ENCODE measurements at places on chromosomes 3 and 15.

GRCh38 chr3:13543253-13543652 lies 5.7 kb upstream of the FBLN2 start:
- no peak for DNase-seq

DNA sequence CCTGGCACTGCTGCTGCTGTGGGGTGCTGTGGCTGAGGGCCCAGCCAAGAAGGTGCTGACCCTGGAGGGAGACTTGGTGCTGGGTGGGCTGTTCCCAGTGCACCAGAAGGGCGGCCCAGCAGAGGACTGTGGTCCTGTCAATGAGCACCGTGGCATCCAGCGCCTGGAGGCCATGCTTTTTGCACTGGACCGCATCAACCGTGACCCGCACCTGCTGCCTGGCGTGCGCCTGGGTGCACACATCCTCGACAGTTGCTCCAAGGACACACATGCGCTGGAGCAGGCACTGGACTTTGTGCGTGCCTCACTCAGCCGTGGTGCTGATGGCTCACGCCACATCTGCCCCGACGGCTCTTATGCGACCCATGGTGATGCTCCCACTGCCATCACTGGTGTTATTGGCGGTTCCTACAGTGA lies 2.1 kb downstream of the GRM2 start:
- DNase-seq, result no peak

GRCh38 chr3:117746066-117746465 lies 1036.5 kb downstream of the TUSC7 start:
- DNase-seq, result no peak

- DNase-seq, result no peak
Measured at GRCh38 chr3:128923576-128923975, 44.2 kb downstream of the ACAD9 start.

DNA sequence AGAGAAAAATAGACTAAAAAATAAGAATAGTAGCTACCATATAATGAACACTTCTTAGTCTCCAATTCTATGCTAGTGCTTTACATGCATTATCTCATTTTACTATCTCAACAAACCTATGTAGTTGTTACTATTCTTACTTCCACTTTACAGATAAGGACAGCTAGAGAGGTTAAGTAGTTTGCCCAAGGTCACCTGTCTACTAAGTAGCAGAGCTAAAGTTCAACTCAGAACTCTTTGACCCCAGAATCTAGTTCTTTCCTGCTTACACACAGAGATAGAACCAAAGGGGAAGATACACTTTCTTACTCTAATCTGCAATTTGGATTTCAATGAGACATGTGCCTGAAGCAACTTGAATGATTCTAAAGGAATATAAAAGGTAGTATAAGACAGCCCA lies 24.7 kb upstream of the SPRED1 start:
- DNase-seq, result no peak

DNA sequence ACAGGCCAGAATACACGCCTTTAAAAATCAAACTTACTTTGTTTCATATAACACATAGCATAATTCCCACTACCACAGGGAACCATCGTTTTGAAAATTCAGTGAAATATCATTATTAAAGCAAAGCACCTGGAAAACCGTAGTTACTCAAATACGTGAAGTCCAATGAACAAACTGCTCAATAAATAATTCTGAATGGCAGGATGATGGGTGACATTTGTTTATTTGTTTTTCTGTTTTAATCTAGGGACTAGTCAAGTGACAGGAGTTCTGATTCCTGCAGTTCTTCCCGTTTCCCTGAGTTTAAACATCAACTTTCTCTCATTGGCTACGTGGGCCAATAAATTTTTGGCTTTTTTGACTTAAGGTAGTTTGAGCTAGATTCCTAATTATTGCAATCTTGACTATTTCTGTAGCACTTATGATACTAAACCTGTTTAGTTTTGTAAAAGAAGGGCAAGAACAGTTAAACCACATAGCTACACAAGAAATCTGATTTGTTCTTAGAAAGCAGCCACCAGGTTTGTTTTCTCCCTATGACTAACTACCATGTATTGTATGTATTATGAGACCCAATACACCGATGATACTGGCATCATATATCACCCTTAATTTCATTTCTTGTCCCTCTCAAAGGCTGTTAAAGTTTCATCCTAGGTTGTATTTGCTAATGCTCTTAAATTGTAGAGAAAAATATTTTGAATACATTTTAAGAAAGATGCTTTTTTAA lies 411.2 kb downstream of the SHQ1 start:
- DNase-seq, result no peak

- no peak for DNase-seq
Measured at GRCh38 chr3:180467177-180467576, 134.8 kb upstream of the TTC14 start.

- DNase-seq, result no peak
Measured at GRCh38 chr3:127083778-127084397, 101.0 kb downstream of the PLXNA1 start.

- no peak for DNase-seq
Measured at GRCh38 chr15:24017470-24017869, 330.4 kb upstream of the NDN start.

DNA sequence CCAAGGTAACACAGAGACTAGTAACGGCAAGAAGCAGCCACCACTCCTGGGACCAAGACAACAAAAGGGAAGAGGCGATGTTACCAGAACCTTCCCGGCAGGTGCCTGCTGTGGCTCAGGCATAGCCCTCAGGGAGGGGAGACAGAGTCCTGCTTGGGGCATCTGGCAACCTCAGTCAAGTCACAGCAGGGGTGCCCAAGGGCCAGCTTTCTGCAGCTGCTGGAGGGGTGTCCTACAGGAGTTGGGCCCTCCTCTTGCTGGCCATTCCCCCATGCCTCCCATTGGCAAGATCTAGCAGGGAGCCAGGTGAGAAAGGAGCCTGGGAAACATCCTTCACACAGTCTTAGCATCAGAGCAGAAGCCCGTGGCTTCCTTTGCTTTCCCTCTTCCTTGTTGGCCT lies 197.3 kb upstream of the IL12A start:
- no peak for DNase-seq

DNA sequence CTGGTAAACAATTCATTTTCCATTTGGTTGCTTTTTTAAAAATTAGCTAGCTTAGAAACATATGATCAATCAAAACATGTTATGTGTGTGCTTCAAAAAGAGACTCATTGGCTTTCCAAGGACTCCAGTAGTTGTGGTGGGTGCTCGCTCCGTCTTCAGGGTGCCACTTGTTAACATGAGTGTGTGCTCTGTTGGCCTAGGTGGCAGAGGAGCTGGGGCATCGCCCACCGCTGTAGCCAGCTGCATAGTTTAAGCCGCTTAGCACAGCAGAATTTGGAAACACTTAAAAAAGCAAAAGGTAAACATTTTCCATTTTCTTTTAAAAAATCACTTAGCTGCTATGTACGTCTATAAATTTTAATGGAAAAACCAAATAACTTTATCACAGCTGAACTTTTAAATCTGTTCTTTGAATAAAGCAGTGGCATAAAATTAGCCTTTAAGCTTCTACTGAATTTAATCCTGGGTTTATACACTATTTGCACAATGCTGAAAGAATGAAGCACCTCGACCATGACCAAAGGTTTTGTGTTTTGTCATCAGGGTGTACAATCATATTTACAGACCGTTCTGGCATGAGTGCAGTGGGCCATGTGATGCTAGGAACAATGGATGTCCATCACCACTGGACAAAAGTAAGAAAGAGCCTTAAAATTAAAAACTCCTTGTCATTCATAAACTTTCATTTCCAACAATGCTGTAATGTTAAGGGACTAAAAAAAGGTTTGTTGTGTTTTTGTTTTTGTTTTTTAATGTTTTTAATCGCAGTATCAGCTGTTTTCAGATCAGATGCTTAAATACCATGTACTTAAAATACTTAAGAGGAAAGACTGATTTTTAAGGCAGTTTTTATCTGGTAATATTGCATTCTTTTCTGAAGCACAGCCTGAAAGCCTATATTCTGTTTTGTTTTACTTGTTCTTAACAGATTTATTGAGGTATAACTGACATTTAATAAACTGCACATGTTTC lies 57.9 kb downstream of the TCAIM start:
- DNase-seq, result no peak

- peak; percentile 15 for DNase-seq
Measured at GRCh38 chr3:46693892-46694226, 380 bp upstream of the ALS2CL start.

- DNase-seq, result no peak
Measured at GRCh38 chr3:69082361-69082760, 2.2 kb upstream of the UBA3 start.

DNA sequence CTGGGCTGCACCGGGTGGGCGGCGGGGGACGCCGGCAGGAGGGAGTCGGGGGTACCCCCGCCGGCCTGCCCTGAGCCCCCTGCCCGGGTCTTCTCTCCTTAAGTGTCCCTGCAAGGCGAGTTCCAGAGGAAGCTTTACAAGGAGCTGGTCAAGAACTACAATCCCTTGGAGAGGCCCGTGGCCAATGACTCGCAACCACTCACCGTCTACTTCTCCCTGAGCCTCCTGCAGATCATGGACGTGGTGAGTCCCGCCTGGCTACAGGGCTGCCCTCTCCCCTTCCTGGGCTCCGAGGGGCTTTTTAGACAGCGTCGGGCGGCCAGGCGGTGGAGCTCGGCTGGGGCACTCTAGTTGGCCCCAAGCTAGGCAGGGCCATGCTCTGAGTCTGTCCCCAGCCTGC lies 480 bp downstream of the CHRNA7 start:
- DNase-seq, result no peak

- DNase-seq, result no peak
Measured at GRCh38 chr3:103269287-103269686, 834.5 kb downstream of the ZPLD1 start.

DNA sequence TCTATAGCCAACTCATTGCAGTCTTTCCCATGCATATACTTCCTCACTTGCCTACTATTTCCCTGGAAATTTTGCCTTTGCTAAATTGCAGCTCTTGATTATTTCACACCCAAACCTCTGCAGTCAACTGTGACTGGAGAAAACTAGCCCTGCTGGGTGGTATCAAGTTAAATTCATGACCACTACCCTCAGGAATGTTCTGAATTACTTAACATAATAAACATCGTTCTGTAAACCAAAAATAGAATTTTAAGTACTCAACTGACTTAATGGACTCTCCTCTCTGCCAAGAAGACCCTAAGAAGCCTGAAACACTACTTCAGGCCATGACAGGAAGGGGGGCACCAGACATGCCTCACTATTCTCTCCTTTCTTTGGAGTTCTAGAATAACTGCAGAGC lies 1278.0 kb upstream of the GBE1 start:
- DNase-seq, result no peak

DNA sequence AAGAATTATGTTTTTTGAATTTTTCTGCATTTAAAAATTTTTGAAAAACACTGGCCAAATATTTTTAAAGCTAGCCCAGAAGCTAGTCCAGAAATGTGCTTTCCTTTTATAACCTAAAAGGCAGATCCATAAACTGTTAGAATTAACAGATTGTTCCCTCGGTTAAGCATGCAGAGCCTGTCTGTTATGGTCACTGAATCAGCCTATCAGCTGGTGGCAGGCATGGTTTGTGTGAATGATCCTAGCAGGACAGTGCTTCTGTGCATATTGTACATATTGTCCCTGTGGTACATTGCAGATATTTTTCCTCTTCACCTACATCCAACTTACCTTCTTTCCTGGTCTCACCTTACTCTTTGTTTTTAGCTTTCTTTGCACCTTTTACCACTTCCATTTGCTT lies 53.3 kb downstream of the RARB start:
- DNase-seq, result no peak

GRCh38 chr15:78120523-78120922 lies 10.7 kb downstream of the CIB2 start:
- DNase-seq, result no peak

GRCh38 chr15:78437107-78437761 lies 782 bp upstream of the IREB2 start:
- no peak for DNase-seq

- no peak for DNase-seq
Measured at GRCh38 chr15:39388118-39388517, 192.8 kb upstream of the THBS1 start.

- DNase-seq, result no peak
Measured at GRCh38 chr15:29913528-29914135, 91.4 kb upstream of the TJP1 start.

- DNase-seq, result no peak
Measured at GRCh38 chr15:72835294-72835890, 51.8 kb upstream of the ADPGK start.

DNA sequence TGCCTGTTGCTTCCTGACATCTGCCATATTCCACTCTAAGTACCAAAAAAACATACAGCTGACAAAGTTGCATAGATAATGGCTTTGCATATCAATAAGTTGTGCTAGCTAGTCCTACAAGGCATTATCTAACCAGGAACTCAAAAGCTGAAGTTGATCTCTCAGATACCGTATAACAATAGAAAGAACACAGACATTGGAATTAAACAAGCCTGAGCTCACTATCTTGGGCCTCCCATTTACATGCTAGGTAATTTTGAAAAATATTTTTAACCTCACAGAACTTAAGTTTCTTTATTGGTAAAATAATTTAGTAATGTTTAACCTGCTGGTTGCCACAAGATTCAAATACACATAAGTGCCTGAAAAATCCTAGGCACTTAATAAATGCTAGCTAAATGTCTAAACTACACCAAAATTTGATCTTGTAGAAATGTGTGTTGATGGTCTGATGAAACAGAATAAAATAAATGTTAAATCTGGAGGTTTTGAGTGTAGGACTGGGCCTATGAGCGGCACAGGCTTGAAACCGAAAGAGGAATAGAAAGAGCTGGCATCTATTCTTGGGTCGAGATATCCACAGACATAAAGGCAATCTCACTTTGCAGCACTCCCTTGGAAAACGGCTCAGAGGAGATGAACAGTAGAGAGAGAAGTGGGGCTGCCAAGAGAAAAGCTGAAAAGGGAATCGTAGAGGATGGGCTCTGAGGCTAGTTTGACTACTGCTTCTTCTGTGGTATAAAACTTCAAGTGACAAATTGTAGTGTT lies 29.9 kb upstream of the TTC14 start:
- DNase-seq, result no peak

DNA sequence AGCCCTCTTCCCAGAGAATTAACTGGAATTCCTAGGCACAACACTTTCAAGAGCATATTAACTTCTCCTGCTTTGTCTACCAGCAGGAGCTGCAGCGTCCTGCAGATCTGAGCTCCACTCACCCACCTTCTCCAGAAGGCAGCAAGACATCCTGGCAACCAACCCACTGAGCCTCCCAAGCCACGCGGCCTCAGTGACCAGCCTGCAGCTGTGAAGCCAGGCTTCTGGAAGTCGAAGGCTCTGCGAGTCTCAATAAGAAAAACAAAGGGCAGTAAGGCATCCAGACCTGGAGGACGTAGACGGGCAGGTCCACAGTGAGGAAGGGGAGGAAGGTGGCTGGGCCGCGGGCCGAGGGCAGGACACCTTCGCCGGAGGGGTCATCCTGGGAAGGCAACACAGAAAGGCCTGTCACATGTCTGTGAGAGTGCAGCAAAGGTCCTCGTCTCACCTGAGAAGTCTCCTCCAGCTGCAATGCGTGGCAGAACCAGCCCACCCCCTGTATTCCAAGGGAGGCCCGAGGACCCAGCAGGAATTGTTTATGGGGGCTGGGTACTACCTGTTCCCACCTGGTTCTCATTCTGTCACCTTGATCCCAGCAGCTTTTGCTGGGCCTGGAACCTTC lies 36.2 kb downstream of the ZXDC start:
- DNase-seq, result no peak

DNA sequence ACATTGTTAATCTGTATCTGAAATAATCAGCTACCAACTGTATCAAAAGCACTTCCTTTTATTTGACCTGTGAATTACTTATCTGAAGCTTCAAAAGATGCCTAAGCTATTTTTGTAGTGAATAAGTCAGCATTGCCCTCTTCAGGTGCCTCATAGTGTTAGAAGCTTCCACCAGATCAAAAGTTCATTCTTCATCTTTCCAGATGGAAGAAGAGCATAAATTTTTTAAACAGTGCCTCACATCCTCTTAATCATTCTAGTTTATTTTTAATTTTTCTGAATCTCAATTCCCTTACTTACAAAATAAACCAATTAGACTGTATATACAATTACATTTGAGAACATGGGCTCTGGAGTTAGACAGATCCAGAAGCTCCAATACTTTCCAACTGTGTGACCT lies 65.0 kb downstream of the MYO5A start:
- no peak for DNase-seq

Measured in stimulated activated CD8-positive, alpha-beta memory T cell treated with anti-CD3 and anti-CD28 coated beads, Interleukin-2, amount 100 ng/mL, for 1 hour (primary cell).